Osteoblast (primary cell): ENCODE measurements at places on chromosomes 2 and 18. TPM values are rescaled to one million over a fixed set of nuclear protein-coding genes. Genes with fewer than 3 reads are reported as not detected.
A peak's percentile ranks its signal among the peaks of the same experiment; 100 is the strongest.

The SH2D6 gene
- under 0.01 TPM in 1 of 2 replicates, not detected in the other for total RNA-seq

DNA sequence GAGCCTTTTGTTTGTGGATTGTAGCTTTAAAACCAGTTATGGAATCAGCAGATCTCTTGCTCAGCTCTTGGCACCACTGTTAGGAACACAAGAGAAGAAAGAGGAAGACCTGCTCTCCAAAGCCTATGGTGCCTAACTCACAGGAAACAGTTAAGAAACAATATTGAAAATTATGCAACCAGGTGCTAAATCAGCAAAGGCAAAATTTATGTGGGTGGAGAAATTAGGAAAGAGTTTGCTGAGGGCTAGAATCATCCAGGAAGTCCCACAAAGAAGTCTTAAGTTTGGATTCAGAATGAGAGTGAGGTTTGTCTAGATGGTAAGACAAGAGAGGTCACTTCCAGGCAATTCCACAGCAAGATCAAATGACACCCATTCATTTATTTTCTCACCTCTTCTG lies 49.4 kb downstream of the AOX1 start:
- no peaks in the 10 kb centered on the region for H3K4me1 ChIP-seq
- no peak overlapping the region for H3K4me3 ChIP-seq
- H3K27me3 ChIP-seq: no peaks in the 10 kb centered on the region
- no peak overlapping the region for H3K27ac ChIP-seq
- H3K36me3 ChIP-seq: peaks cover 3% of the 10 kb centered on the region

- peaks cover 30% of the 10 kb centered on the region for H3K4me1 ChIP-seq
- peak overlapping the region; percentile 63 for H3K27ac ChIP-seq
- H3K36me3 ChIP-seq: no peaks in the 10 kb centered on the region
- no peaks in the 10 kb centered on the region for H3K27me3 ChIP-seq
- peak; percentile 81 for DNase-seq
These were observed 35.3 kb downstream of the SPRED2 start for GRCh38 chr2:65397122-65397521.

The MC5R gene
- total RNA-seq: 0.36 and 0.59 TPM in 2 replicates

DNA sequence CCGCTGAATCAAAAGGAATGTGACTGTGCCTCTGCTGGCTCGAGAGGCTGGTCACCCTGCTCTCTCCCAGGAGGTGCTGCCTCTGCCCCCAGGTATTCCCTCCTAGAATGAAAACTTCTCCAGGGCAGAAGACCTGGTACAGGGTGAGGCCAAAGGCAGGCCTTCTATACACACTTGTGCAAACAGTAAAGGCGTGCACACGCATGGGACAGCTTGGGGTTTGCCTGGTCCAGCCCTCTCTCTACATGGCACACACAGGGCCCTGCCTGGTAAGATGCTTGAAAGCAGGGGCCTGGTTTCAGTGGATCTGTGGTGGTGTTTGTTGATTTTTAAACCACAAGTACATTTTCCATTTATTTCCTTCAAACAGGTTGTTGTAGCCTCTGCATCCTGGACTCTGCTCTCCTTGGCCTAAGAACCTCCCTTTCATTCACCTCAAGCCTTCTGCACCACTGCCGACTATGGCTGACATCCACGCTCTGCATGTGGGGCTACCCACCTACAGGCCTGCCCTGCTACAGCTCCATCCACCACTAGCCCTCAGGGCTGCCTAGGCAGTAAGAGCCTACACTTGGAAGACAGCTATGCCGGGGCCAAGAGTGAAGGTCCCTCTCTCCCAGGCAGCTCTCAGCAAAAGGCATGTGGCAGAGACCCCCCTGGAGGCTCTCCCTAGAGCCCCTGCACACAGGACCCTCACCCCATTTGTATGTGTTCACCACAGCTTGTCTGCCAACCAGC lies 190.7 kb downstream of the ZBTB7C start:
- no peak overlapping the region for H3K27ac ChIP-seq
- DNase-seq: no peak
- H3K36me3 ChIP-seq: no peaks in the 10 kb centered on the region
- no peaks in the 10 kb centered on the region for H3K4me1 ChIP-seq
- H3K4me3 ChIP-seq: no peak overlapping the region
- H3K27me3 ChIP-seq: peaks cover 4% of the 10 kb centered on the region

The AMER3 gene
- not detected in 2 replicates for total RNA-seq

DNA sequence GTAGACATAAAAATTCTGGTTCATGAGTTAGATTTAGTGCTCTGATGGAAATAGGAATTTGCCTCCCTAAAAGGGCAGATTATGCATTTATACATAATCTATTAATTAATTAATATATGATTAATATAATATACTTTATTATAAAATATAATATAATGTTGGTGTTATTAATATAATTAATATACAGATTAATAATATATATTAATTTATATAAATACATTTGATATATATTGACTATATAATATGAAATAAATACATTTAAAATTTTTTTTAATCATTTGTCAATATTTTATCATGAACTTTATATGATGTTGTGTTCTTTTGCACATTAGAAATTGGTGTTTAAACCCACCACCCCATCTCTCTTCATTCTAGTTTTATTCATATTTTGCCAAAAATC lies 652.1 kb upstream of the ZNF804A start:
- no peak for DNase-seq
- H3K27me3 ChIP-seq: no peaks in the 10 kb centered on the region
- no peaks in the 10 kb centered on the region for H3K36me3 ChIP-seq
- H3K27ac ChIP-seq: no peak overlapping the region

DNA sequence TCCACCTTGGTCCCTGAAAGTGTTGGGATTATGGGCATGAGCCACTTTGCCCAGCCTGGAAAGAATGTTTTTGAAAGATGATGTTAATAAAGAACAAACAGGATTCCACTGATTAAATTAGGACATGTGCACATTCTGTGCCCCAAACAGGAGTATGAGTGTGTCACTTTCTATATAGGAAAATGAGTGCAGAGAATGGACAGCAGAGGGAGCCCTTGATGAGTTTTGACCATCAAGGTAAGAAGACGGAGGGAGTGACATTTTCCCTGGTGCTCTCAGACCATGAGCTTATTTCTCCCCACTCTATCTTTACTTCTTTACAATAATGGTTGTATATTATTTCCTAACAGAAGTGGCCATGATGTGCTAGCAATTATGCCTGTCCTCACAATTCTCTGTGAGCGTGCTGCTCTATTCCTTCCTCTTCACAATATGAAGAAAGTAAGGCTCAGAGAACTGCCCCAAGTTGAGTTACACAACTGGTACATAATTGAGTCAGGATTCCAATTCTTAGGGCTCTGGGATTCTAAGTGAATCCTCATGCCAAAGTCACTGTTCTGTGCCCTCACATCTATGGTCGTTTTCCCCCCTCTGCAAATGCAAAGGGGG lies 20.6 kb downstream of the RPL37A start:
- no peak for DNase-seq
- H3K4me3 ChIP-seq: no peak overlapping the region
- H3K27ac ChIP-seq: no peak overlapping the region
- H3K4me1 ChIP-seq: peaks cover 19% of the 10 kb centered on the region
- no peaks in the 10 kb centered on the region for H3K36me3 ChIP-seq
- no peaks in the 10 kb centered on the region for H3K27me3 ChIP-seq

- H3K4me1 ChIP-seq: peaks cover 71% of the 10 kb centered on the region
- no peak overlapping the region for H3K4me3 ChIP-seq
- DNase-seq: no peak
- peak overlapping the region; percentile 96 for H3K27ac ChIP-seq
- peaks cover 2% of the 10 kb centered on the region for H3K36me3 ChIP-seq
These were observed 12.1 kb downstream of the CFLAR start for GRCh38 chr2:201128033-201128432.

- no peak overlapping the region for H3K4me3 ChIP-seq
- no peaks in the 10 kb centered on the region for H3K27me3 ChIP-seq
- no peaks in the 10 kb centered on the region for H3K36me3 ChIP-seq
- H3K4me1 ChIP-seq: no peaks in the 10 kb centered on the region
- H3K27ac ChIP-seq: no peak overlapping the region
- no peak for DNase-seq
These were observed 42.8 kb downstream of the CCDC68 start for GRCh38 chr18:54916507-54916906.

GRCh38 chr2:235773188-235773928 lies 279.5 kb downstream of the AGAP1 start:
- no peak overlapping the region for H3K27ac ChIP-seq
- DNase-seq: no peak
- H3K36me3 ChIP-seq: no peaks in the 10 kb centered on the region

- H3K4me3 ChIP-seq: no peak overlapping the region
- no peak overlapping the region for H3K27ac ChIP-seq
- H3K36me3 ChIP-seq: no peaks in the 10 kb centered on the region
- peaks cover 25% of the 10 kb centered on the region for H3K27me3 ChIP-seq
- peaks cover 23% of the 10 kb centered on the region for H3K4me1 ChIP-seq
- DNase-seq: peak; percentile 36
These were observed 42.2 kb upstream of the MGAT4A start for GRCh38 chr2:98773169-98773568.

GRCh38 chr2:166338831-166339339 lies 36.9 kb downstream of the SCN9A start:
- H3K27ac ChIP-seq: no peak overlapping the region
- DNase-seq: no peak
- H3K4me3 ChIP-seq: no peak overlapping the region
- H3K36me3 ChIP-seq: no peaks in the 10 kb centered on the region

The CRYGC gene
- total RNA-seq: not detected in 2 replicates

- H3K27me3 ChIP-seq: no peaks in the 10 kb centered on the region
- peak; percentile 63 for DNase-seq
- H3K36me3 ChIP-seq: peaks cover 80% of the 10 kb centered on the region
- H3K27ac ChIP-seq: no peak overlapping the region
These were observed 6.9 kb downstream of the PNKD start for GRCh38 chr2:218276986-218277755.
